ENCODE measurements at places on chromosomes 4 and X.

- no peak for DNase-seq
Observed at GRCh38 chrX:15448010-15448639, 45.0 kb downstream of the PIR start.

- DNase-seq, result no peak
Observed at GRCh38 chr4:76679691-76680090, 218.3 kb downstream of the SOWAHB start.

DNA sequence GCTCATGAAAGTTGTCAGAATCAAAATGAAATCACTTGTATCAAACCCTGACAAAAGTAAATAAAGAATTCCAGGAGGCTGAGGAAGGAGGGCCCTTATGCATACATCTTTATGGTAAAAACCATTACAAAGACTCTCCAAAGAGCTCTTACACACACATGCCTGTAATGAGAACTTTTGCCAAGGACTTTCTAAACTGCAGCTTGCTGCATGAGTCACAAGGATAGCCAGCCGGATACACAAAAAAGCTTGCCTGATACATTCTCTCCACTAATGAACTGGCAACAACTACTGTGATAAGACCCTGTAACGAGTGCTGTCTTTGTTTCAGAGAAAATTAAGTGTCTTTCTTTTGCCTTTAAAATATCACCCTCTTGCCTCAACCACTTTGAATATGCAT lies 618.1 kb downstream of the PPP4R3C start:
- DNase-seq, result no peak

DNA sequence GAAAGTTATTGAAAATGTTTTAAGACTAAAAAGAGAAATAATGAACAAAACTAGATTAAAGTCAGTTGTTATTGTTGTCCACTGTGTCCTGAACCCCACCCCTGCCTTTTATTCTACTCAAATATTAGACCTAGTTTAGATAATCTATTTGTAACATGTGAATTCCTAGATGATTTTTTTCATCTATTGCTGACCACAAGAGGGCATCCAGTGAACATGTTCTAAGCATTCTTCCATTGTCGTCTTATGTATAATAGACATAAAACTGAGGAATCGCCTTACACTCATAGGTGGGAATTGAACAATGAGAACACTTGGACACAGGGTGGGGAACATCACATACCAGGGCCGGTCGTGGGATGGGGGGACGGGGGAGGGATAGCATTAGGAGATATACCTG lies 36.4 kb upstream of the HPRT1 start:
- no peak for DNase-seq

DNA sequence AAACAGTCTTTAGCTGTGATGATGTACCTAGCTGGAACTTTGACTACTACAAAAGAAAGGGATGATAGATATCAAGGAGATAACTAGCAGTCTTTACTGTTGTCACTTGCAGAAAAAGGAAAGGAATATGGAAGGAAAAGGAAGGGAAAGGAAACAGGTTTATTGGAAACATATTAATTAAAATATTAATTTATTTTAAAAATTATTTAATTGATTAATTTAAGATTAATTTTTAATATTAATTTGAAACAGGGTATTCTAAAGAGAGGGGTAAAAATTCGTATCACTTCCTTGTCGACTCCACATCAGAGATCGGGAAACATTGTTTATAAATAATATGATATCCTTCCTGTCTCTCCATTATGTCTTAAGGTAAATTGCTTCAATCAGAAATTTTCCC lies 186.5 kb upstream of the IL15 start:
- DNase-seq, result no peak

Measured in CD4-positive, CD25-positive, alpha-beta regulatory T cell (primary cell).